ENCODE measurements at places on chromosomes 2 and 18. TPM values are rescaled to one million over a fixed set of nuclear protein-coding genes. Genes with fewer than 3 reads are reported as not detected.

The DTNA gene
- polyA plus RNA-seq = 18.3 TPM

DNA sequence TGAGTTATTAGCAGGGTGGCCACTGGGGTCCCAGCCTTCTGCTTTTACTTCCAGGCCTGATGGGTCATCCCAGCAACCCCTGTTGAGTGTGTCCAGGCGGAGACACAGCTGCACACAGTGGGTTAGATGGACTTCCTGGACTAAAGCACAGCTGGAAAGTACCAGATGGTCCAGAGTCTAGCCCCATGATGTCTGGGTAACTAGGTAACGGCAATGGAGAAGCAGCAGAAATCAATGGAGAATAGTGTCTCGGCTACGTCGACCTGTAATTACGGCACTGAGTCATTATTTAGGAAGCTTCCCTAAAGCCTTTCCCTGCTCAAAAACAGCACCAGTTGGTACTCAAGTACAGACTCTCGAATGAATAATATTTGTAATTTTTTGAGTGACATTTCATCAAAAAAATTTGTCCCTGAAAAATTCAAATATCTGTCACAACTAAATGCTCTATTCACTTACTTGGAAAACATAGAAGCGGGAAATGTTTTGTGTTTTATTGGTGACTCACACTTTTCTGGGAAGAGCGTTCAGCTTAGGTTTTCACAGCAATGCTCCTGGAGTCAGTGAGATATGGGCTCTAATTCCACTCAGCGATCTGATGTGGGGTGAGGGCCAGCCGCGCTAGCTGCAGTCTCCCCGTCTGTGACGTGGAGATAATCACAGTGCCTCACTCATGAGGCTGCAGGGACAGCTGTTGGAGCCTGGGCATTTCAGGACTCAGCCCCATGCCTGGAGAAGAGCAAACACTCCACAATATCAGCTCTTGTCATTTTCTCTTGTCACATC, 16.2 kb upstream of the ARL4C start:
- H3K27me3 ChIP-seq = no peaks in the 10 kb centered on the region
- no peak overlapping the region for H3K4me3 ChIP-seq
- DNase-seq = peak; percentile 34
- no peaks in the 10 kb centered on the region for H3K4me1 ChIP-seq
- no peak overlapping the region for H3K27ac ChIP-seq

DNA sequence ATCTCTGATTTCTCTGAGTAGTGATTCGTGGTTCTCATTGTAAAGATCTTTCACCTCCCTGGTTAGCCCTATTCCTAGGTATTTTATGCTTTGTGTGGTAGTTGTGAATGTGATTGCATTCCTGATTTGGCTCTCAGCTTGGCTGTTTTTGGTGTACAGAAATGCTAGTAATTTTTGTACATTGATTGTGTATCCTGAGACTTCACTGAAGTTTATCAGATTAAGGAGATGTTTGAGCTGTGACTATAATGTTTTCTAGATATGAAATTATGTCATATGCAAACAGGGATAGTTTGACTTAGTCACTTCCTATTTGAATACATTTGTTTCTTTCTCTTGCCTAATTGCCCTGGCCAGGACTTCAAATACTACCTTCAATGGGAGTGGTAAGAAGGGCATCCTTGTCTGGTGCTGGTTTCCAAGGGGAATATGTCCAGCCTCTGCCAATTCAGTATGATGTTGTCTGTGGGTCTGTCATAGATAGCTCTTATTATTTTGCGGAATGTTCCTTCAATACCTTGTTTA, 251.9 kb upstream of the ZNF804A start:
- no peak overlapping the region for H3K27ac ChIP-seq
- no peak overlapping the region for H3K4me3 ChIP-seq
- no peak for DNase-seq
- H3K27me3 ChIP-seq = no peaks in the 10 kb centered on the region
- H3K4me1 ChIP-seq = no peaks in the 10 kb centered on the region
- no peaks in the 10 kb centered on the region for H3K36me3 ChIP-seq

GRCh38 chr2:69493268-69493667, 56.0 kb upstream of the NFU1 start:
- no peaks in the 10 kb centered on the region for H3K27me3 ChIP-seq
- no peaks in the 10 kb centered on the region for H3K36me3 ChIP-seq
- DNase-seq = no peak
- H3K4me1 ChIP-seq = no peaks in the 10 kb centered on the region
- no peak overlapping the region for H3K4me3 ChIP-seq

The CHRNA1 gene
- polyA plus RNA-seq = 1.5 TPM

- H3K27ac ChIP-seq = peak overlapping the region; percentile 78
- DNase-seq = peak; percentile 43
- peak overlapping the region; percentile 68 for H3K4me3 ChIP-seq
- H3K4me1 ChIP-seq = peaks cover 27% of the 10 kb centered on the region
These were observed 26.5 kb upstream of the MCFD2 start for GRCh38 chr2:46942143-46942526.

GRCh38 chr2:127887082-127887775, 1.5 kb upstream of the AMMECR1L start:
- H3K4me3 ChIP-seq = peak overlapping the region; percentile 76
- peak overlapping the region; percentile 92 for H3K27ac ChIP-seq
- H3K27me3 ChIP-seq = no peaks in the 10 kb centered on the region
- DNase-seq = no peak
- H3K36me3 ChIP-seq = no peaks in the 10 kb centered on the region

DNA sequence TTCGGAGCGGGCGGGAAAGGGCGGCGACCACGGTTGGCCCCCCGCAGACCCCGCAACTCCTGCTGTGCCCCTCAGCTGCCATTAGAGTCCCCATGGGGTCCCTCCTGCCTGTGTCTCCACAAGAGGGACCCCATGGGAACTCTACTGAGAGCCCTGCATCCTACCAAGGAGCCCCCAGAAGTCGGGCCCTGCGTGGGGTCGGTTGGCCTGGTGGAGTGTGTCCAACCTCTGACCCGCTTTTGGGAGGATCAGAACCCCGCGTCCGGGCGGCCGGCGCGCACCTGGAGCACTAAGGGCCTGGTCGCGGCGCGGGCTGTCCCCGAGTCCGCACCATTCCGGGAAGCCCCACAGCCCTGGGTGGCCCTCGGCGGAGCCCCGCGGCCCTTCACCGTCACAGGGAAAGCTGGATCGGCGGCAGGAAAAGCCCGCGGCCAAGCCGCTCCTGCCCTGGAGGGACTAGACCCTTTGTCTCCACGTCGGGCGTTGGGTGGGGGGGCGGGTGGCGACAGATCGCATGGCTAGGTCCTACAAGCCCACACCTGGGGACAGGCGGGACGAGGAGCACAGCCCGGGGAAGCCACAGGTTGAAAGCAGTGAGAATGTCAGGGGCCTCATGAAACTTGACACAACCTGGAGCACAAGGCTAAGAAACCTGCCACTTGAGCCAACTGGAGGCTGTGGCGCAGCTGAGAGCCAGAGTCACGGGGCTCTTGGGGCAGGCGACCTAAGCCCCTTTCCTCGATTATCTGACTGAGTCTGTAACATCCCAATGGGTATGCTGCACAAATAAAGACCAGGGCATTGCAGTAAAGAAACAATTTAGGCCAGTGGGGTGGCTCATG, 11.2 kb upstream of the CXXC1 start:
- H3K36me3 ChIP-seq = no peaks in the 10 kb centered on the region
- H3K4me3 ChIP-seq = no peak overlapping the region
- no peak overlapping the region for H3K27ac ChIP-seq

- H3K27me3 ChIP-seq = no peaks in the 10 kb centered on the region
- no peak for DNase-seq
- no peak overlapping the region for H3K4me3 ChIP-seq
- H3K4me1 ChIP-seq = no peaks in the 10 kb centered on the region
These were observed 14.3 kb upstream of the EHBP1 start for GRCh38 chr2:62691186-62691585.

The MAP3K19 gene
- polyA plus RNA-seq = not detected

DNA sequence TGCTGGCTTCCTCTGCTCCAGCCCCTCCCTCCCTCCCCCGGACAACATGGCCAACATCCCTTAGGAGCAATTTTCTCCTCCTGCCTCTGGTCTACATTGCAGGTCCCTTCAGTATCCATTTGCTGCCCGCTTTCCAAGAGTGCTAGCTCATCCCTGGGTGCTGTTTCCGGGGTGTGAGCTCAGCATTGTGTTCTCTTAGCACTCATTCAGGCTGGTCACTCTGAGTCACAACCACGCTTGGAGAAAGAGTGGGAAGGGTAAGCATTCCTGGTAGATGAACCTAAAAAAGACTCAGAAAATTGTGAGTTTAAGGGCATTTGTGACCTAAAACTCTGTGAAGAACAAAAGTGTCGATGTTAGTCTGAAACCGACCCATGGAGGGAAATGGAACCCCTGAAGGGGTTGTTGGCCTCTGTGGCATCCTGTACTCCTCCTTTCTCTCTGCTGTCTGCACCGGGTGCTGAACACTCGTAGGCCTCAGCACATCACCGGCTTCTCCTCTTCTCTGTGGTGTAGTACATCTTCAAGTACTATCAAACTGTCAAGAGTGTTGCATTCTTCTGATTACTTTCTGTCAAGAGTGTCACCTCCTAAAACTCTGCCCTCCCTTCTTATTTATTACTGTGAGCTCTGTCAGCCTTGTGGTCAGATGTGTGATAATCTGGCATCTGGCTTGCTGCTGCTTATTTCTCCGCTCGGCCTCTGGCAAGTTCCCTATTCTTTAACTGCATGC, 73.0 kb downstream of the CTNNA2 start:
- no peaks in the 10 kb centered on the region for H3K36me3 ChIP-seq
- no peak overlapping the region for H3K27ac ChIP-seq
- H3K27me3 ChIP-seq = no peaks in the 10 kb centered on the region
- DNase-seq = no peak

GRCh38 chr2:54429054-54429453, 27.1 kb upstream of the SPTBN1 start:
- no peaks in the 10 kb centered on the region for H3K36me3 ChIP-seq
- no peak overlapping the region for H3K27ac ChIP-seq
- H3K27me3 ChIP-seq = no peaks in the 10 kb centered on the region
- no peak overlapping the region for H3K4me3 ChIP-seq

The UGT1A9 gene
- 2.1 TPM for polyA plus RNA-seq

The PRKAG3 gene
- polyA plus RNA-seq = 0.23 TPM

DNA sequence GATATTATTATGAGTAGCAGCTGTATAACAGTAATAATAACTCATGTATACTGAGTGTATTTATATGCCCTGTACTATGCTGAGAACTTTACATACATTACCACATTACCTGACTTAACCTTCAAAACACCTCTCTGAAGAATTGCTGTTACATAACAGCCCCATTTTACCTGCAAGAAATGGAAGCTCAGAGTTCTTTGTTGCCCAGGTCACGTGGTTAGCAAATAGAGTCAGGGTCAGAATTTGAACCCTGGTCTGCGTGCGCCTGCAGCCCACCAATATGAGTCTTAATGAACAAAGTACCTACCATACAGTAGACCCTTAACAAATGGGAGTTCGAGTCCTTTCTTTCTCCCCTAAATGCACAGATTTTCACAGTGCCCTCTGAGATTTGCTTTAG, 101.9 kb downstream of the MCFD2 start:
- peaks cover 29% of the 10 kb centered on the region for H3K4me1 ChIP-seq
- no peak for DNase-seq
- no peaks in the 10 kb centered on the region for H3K27me3 ChIP-seq
- H3K4me3 ChIP-seq = no peak overlapping the region
- H3K27ac ChIP-seq = peak overlapping the region; percentile 90

GRCh38 chr2:20635675-20636584, 15.0 kb downstream of the HS1BP3 start:
- no peaks in the 10 kb centered on the region for H3K36me3 ChIP-seq
- H3K27ac ChIP-seq = peak overlapping the region; percentile 66
- DNase-seq = peak; percentile 93
- H3K27me3 ChIP-seq = no peaks in the 10 kb centered on the region

The FTCDNL1 gene
- polyA plus RNA-seq = 6.1 TPM

All from hepatocyte (in vitro differentiated cells).